ENCODE measurements at places on chromosomes 2 and 18.

GRCh38 chr2:195985741-195986140 lies 82.9 kb downstream of the DNAH7 start:
- no peak for DNase-seq

- peak; percentile 83 for DNase-seq
Observed at GRCh38 chr2:85772019-85772745, 18.4 kb downstream of the ATOH8 start.

- no peak for DNase-seq
Observed at GRCh38 chr18:56197241-56197859, 441.0 kb downstream of the TXNL1 start.

GRCh38 chr2:165535471-165535870 lies 66.0 kb downstream of the CSRNP3 start:
- no peak for DNase-seq

- no peak for DNase-seq
Observed at GRCh38 chr2:17813742-17814473, 2.4 kb upstream of the MSGN1 start.

DNA sequence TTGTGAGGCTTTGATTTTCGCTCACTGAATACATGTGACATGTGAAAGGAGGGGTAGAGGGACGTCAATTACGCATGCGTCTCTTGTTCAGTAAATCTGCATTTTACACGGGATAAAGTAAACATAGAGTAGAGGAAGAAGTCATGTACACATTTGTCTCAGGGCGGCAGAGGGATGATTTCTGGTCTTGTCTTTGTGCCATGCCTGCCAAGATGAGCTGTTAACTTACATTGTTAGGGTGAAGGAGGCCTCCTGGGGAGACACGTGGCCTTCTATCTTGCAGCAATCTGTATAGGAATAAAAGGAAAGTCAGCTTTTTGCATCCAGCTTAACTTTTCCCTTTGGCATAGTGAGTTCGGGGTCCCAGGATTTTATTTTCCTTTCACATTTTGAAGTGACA lies 106.3 kb downstream of the LDLRAD4 start:
- DNase-seq, result no peak
